Ammon's horn (tissue), 1 donor: ENCODE measurements at places on chromosomes 12 and 14.

DNA sequence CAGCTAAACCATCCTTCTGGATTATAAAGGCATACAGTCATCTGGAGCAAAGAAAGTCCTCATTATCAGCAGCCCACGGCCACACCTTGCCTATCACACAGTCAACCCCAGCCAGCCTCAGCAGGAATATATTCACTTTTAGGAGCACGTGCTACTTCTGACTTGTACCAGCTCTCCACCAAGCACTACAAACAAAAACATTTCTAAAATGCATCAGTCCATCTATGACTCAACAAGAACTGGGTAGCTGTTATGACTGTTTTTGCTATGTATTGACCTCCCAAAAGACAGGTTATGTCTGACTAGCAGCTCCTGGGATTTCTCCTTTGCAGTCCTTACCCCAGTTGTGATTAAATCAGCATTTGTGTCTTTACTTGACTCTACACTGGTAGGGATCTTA, 31.2 kb downstream of the NUAK1 start:
- DNase-seq, result no peak

- DNase-seq, result no peak
These were observed 8.7 kb downstream of the FLRT2 start for GRCh38 chr14:85538636-85539035.

GRCh38 chr12:64006211-64006825, 161.8 kb downstream of the SRGAP1 start:
- no peak for DNase-seq

- peak; percentile 45 for DNase-seq
These were observed 333.7 kb downstream of the MED13L start for GRCh38 chr12:115943630-115944391.

DNA sequence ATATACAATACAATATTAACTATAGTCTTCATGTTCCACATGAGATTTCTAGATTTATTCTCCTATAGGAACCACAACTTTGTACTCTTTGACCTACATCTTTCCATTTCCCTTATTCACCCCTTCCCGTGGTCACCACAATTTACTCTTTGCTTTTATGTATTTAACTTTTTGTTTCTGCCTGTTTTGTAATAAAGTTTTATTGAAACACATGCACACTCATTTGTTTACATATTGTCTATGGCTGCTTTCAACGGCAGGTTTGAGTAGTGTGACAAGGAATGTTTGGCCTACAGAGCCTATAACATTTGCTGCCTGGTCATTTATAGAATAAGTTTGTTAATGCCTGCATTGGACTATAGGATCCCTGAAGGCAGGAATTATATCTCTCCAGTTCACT, 231.1 kb downstream of the CRADD start:
- DNase-seq, result no peak

DNA sequence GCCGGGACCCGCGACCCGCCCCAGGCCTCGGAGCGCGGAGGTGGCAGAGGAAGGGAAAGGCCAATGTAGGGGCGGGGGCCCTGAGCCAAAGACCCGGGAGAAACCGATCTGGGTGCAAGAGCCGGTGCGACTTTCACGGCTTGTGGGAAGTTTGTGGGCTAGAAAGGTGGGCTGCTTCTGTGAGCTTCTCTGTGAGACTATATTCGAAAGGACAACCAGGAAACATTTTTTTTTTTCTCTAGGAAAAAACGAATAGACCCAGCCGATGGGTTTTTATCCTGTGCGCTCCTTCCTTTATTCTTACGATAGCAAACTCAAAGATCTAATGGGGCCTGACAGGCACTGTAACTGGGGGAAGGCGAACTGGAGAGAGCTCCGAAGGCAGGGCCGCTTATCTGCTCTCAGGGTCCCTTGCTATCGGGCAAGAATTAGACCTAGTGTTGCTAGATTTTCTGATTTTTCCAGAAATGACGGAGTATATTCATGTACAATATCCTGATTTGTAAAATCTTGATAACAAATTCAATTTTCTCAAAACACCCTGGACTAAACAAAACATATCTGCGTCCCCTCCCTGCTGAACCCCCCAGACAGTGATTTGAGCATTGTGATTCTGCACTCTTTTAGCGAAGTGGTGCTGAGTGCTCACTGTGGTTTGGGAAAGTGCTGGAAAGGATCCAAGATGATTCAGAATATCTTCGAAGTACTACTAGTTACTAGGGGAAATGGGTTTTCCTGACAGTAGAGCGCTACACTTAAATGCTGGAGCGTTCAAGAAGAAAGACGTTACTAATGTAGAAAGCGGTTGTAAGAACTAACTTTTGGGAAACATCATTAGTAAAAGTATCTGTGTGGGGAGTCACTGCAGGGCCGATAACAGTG, 563 bp upstream of the STXBP6 start:
- peak; percentile 24 for DNase-seq

DNA sequence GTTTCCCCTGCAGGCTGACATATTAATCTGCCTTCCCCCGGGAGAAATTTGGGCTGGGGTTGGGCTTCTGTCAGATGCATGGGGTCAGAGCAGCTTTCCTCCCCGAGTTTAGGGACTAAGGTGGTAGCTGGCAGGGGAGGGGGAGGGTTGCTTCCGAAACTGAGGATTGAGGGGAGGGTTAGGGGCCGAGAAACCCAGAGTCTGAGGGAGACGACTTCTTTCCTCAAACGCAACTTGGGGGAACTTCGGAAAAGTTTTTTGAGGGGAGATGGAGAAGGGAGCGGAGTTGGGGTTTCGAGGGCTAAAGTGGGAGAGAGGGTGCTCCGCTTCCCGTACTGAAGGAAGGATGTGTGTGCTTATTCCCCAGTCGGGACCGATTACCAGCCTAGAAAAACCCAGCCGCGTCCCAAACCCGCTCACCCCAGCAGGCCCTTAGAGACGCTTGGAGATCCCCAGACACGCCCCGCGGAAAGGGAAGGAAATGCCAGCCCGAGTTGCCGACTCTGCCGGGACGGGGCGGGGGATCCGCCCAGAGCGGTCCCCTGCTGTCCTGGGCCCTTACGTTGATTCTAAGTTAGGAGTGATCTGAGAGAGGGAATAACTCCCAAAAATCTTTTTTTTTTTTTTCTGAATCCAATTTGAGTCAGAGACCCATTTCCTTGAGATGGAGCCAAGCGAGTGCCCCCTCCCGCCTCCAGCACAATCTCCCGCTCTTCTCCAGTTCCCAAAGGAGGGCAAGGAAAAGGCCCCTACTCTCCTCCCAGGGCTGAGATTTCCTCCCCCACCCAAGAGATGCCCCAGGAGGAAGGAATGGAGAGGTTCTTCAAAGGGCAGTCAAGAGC, 61.9 kb downstream of the SMUG1 start:
- DNase-seq, result peak; percentile 38

GRCh38 chr14:62736048-62737043, 308.9 kb downstream of the KCNH5 start:
- DNase-seq, result no peak

- DNase-seq, result no peak
These were observed 328.6 kb downstream of the MDGA2 start for GRCh38 chr14:47346849-47347248.

DNA sequence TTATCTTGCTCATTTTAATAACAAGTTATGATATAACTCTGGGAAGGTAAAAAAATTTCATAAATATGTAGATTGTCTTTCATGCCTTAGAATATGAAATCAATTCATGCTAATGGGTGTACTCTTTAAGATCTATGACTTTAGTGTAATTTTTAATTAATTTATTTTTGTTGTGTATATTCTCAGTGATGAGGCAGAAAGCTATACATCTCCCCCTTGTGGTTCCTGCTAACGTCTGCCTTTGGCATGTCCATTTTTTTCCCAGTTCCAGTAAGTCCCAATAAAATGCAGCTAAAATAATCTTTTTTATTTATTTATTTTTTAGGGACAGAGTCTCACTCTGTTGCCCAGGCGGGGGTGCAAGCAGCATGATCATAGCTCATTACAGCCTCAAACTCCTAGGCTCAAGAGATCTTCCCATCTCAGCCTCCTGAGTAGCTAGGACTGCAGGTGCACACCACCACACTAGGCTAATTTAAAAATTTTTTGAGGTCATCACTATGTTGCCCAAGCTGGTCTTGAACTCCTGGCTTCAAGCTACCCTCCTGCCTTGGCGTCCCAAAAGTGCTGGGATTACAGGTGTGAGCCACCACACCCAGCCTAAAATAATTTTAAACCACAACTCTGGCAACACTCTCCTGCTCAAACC, 3.3 kb upstream of the CHURC1 start:
- peak; percentile 14 for DNase-seq

DNA sequence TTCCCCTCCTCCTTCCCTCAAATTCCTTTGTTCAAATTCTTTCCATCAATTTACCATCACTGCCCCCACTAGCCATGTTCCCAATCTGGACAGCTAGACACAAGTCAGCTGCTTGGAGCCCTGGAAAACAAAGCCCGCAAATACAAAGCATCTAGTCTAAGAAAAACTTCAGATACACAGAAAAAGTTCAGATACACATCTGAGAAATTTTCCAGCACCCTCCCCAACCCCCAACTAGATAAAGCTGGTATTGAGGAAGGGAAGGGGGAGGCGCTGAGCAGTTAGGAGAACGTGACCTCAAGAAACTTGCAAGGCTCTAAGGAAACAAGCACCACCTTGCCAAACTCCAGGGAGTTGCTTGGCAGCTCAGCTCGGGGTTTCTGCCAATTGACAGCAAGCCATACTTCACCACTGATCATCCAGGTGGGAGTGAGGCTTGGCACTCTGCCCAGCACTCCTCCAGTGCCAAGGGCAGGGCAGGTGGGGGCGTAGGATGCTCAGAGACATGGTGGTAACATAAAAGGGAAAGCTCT, 5.1 kb upstream of the CNIH1 start:
- DNase-seq, result peak; percentile 25

DNA sequence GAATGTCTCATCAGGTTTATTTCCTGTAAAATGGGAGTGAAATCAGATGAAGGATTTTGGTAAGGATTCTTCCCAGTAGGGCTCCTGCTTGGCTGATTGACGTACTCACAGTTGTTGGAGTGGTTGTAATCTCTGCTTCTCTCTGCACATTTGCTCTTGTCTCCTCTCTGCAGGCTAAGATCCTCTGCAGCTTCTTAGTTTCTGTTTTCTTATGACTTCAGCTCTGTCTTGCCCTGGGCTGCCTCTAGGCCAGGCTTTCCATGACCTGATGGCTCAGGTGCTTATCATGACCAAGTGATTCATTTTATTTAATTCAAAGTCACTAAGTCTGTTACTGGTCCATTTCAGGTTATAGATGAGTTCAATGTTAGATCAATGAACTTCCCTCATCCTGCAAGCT, 394.5 kb upstream of the DDHD1 start:
- DNase-seq, result no peak

DNA sequence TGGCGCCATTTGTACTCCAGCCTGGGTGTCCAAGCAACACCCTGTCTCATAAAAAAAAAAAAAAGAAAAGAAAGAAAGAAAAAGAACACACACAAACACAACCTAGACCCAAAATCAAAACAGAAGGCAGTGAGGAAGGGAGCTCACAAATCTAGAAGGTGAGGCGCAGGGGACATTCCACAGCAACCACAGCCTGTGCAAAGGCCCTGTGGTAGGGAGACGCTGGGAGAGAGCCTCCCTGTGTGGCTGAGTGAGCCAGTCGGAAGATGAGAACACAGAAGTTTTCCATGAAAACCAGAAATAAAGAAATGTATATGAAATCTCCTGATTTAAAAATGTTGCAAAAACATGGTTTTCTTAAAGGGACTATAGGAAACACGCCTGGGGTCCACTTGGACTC, 44.6 kb downstream of the SCARB1 start:
- no peak for DNase-seq

DNA sequence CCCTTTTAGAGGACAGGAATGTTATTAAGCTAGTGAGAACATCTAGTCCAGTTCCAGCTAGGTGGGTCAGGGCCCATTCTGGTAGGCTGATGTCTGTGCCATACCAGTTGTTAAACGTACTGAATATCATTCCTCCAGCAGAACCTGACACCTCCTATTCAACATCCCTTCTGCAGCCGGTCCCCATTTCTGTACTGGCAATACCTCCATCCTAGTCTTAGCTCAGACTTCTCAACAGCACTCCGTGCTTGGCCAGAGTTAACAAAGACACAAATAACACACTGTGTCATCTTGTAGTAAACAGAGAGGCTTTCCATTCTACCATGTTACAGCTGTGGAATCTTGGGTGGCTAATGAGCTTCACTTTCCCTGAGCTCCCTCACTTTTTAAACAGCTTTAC, 94.3 kb upstream of the PDE3A start:
- DNase-seq, result no peak

- no peak for DNase-seq
These were observed 184.7 kb downstream of the TMEM121 start for GRCh38 chr14:105711044-105711620.

DNA sequence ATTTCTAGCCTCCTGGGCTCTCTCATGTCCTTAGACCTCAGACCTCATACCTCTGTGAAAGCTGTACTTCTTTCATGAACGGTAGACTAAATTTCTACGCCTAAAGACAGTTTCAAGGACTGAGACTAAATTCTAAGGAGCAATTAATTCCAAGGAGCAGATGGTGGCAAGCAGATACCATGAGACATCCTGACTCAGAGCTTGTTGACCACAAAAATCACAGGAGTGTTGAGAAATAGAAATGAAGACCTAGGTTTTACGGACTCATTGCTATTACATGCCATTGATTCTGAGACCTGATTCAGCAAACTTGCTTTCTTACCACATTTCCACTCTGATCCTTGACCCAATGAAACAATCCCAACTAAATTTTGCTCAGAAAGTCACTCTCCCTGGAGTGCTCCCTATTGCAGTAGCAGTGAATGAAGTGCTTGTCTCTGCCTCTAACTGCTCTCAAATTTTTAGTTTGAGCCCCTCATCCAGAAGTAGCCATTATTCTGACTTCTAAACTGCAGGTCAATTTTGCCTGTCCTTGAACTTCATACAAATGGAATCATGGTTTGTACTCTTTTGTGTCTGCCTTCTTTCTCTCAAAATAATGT, 52.0 kb downstream of the PEX5 start:
- no peak for DNase-seq

DNA sequence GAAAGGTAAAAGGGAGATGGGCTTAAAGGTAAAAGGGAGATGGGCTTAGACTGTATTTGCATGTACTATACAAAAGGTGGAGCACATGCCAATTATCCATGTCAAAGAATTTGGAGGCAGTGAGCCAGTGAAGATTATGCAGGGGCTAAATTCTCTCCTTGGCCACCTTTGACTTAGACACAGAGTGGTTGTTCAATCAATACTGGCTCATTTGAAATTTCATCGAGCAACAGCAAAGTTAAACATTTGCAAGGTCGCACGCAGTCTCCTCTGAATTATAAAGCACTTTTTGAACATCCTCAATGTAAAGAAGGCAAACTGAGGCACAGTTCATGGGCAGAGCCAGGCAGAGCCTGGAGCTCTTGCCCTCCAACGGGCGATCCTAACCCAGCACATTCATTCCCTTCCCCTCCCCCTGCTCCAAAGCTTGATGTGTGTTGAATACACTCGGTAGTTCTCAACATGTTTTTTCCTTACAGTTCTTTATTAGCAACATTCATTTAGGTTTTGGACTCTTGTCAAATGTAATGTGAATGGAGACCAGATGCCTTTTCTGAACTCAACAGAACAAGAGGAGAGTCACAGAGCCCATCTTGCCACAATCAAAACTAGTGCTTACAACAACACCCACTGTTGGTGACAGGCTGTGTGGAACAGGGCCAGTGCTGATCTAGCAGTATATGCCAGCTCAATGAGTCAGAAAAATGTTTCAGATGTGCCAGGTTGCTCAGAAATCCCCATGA, 169.7 kb upstream of the G2E3 start:
- DNase-seq, result peak; percentile 85

GRCh38 chr12:19382563-19382962, 56.7 kb upstream of the AEBP2 start:
- no peak for DNase-seq
